DMS79 (cell line): ENCODE measurements at places on chromosomes 1 and 21.

- peak; percentile 90 for DNase-seq
Observed at GRCh38 chr1:26530895-26531598, 1.5 kb downstream of the RPS6KA1 start.

GRCh38 chr1:96987186-96987703, 265.7 kb downstream of the PTBP2 start:
- DNase-seq: no peak

DNA sequence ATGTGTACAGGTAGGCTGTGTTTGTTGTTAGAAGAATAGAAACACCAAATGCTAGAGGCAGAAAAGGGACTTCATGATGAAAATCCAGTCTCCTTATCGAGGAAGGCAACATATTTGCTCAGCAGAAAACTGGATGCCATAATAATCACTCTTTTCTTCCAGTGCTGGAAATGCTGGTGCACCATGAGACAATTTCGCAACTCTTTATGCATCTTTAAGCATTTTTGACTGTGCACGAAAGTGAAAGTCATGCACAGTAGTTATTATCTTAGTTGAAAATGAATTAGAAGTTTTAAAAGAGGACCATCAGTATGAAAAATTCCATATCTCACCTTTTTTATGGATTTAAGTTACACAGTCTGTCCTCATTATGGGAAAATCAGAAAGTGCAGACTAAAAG, 29.1 kb downstream of the SMYD2 start:
- DNase-seq: no peak

- no peak for DNase-seq
Observed at GRCh38 chr21:43208561-43209332, 39.9 kb downstream of the CRYAA start.

DNA sequence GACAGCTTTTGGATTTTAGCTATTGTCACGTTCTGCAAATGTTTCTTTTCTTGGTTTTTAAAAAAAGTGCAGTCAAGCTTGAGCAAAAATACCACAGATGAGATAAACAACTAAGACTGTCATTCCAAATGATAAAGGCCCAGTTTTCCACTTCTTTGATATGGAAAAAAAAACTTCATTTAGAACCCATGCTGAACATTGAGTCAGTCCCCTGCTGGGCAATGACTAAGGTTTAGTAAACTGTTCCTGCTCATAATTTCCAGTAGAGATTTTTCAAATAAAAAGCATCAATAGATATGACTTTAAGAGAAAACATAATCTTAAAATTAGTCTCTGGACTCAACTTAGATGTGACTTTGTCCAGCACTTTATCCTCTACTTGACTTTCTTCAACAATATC, 167.9 kb upstream of the C8B start:
- no peak for DNase-seq

DNA sequence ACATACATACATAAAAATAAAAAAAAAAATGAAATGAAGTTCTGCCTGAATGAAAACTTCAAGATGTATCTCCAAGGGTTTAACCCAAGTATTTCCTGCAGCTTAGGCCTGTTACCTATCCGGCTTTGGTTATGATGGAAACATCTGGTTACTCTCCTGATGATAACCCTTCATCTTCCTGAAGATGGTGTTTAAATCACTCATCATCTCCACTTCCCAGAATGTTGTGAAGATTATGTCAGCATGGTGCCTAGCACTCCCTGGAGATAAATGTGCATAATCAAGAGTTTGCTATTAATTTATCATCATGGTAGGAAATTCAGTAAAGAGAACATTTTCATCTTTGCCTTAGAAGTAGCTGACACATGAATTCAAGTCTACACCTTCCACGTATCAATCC, 52.9 kb upstream of the ZNF326 start:
- DNase-seq: no peak

- no peak for DNase-seq
Observed at GRCh38 chr1:97063532-97063931, 341.9 kb downstream of the PTBP2 start.

- no peak for DNase-seq
Observed at GRCh38 chr1:93658188-93658587, 23.4 kb downstream of the BCAR3 start.

DNA sequence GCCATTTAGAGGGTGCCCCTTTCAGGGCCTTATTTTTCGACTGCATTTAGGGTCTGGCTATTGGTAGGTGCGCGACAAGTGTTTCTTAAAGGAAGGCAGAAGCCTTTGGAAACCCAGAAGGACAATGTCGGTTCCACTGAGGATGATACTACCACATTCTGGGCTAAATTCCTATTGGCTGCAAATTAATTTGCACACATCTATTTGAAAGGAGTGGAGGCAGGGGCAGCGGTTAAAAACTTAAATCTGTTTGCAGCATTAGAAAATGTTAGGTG, 1.1 kb downstream of the PATJ start:
- DNase-seq: no peak

- no peak for DNase-seq
Observed at GRCh38 chr1:178470411-178470960, 26.3 kb downstream of the CLEC20A start.

DNA sequence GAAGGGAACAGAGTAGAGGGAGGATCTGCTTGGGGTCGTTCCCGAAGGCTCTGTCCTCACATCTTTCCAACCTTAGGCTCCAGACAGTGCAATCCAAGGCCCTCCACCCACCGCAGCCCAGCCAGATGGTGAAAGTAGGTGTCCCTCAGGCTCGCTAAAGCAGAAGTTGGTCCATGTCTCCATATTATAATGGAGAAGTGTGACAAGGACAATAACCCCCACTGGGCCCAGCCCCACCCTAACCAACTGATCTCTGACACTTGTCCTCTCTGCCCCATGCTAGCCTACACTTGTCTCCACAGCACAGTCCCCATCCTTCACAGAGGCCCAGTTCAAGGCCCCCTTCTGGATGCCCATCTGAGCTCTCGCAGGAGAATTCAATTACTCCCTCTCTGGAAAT, 48.7 kb downstream of the DMAP1 start:
- no peak for DNase-seq

GRCh38 chr1:233406994-233407631, 79.6 kb downstream of the MAP3K21 start:
- no peak for DNase-seq

- no peak for DNase-seq
Observed at GRCh38 chr1:169062152-169062551, 44.3 kb upstream of the ATP1B1 start.

- DNase-seq: no peak
Observed at GRCh38 chr1:109027841-109028240, 14.1 kb downstream of the WDR47 start.
